ENCODE measurements at places on chromosomes 4 and X. TPM values are rescaled to one million over a fixed set of nuclear protein-coding genes. Genes with fewer than 3 reads are reported as not detected.

DNA sequence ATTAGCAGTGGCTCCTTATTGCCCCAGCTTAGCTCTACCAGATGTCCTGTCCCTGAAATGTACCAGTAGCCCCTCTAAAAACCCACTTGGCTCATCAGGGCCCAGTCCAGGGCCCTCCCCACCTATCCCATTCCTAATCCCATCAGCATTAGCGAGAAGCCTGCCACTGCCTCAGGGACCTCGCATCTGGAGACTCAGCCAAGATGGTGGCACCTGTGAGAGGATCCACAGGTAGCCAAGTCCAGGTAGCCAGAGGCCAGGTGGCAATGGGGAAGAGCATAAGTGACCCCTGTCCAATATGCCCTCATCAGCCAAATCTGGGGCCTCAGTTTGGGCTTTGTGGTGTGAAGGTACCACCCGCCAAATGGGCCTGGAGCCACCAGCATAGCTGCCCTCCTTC is 97.7 kb downstream of the MAMLD1 start:
- DNase-seq, result no peak

DNA sequence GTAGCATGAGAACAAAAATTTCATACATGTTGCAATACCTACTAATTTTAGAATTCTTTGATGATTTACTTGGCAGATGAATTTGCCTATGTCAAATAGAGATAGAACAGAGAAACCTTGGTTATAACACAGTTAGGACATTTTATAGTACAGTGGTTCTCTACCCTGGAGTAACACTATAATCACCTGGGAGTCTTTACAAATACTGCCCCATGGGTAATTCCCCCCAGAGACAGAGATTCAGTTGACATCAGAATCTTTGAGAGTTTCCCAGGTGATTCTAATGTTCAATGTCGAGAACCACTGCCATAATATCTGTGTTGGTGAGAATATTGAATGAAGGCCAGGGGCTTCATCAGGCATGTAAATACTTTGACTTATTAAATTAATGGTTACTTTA is 401.3 kb upstream of the NDST4 start:
- no peak for DNase-seq

DNA sequence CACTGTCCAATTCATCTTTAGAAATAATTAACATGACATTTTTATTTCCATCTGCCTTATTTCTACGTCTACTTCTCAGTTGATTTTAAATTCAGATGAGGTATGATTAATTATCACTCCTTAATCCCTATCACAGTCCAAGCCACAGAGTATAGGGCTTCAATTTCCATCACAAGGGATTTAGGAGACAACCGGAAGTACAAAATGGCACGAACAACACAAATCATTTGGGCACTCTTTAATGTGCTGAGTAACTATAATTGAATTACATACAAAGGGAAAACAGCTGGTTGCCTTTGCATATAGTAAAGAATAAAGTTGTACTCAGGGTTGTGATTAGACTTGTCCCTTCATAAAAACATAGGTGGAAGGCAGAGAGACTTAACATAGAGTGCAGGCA is 290.4 kb upstream of the MAGEB16 start:
- DNase-seq, result no peak

DNA sequence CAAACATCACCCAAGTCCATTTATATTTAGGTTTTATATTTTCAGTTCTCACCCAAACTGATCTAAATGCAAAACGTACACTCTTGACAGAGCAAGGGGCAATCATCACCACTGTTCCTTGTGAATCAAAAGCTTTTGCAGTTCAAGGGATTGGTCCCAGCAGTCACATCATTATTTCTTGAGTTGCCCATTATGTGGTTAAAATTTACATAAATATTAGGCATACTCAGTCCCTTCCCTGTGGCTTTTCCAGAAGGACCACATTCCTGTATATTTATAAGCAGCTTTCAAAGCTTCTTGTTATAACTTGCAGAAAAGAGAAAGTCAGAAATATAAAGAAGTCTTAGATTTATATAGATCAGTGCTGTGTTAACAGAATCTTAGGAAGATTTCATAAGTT is 224.4 kb downstream of the CLCN4 start:
- DNase-seq, result no peak

DNA sequence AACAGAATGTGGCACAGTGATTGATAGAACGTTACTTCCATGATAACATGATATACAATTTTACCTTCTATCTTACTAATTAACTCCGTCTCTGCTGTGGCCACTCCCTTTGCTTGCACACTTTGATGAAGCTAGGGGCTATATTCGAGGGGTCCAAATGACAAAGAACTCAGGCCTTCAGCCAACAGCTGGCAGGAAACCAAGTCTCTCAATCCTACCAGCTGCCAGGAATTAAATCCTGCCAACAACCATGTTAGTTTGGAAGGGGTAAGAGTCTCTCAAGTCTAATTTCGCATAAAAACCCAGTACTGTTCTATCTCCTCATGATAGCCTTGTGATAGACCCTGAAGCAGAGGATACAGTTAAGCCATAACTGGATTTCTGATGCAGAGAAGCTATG is 1122.9 kb upstream of the PCDH10 start:
- DNase-seq, result no peak

GRCh38 chr4:76811604-76812412 is 86.1 kb downstream of the SOWAHB start:
- no peak for DNase-seq

DNA sequence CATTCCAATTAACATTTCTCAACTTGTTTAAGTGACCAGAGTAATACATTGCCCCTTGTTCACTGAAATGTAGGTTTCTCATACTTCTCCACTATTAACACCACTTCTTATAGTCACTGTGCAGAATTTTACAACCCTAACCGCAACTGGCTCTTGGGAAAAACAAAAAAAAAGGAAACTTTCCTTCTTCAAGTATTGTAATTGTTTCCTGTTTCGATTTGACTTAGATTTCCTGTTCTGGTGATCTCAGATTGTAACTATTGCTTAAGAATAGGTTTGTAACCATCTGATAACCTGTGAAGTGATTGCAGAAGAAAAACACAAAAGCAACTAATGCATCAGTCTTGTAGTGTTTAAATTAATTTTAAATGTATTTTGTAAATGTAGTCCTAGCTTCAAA is 594.7 kb upstream of the GALNT7 start:
- no peak for DNase-seq

DNA sequence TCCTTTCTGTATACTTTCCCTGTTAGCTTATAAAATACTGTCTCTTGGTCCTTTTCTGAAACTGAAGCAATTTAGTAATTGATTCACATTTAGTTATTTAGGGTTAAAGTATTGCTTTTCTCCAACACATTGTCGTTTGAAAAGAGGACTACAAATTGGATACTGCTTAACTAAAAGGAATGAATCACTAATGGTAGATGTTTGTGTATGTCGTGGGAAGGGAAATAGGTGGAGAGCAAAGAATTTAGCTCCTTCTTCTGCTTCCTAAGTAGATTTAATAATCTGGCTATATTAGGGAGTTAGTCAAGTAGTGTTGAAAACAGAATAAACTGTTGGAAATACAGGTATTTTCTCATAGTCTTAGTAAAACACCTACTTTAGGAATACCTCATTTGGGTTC is 27.9 kb downstream of the SLAIN2 start:
- DNase-seq, result no peak

DNA sequence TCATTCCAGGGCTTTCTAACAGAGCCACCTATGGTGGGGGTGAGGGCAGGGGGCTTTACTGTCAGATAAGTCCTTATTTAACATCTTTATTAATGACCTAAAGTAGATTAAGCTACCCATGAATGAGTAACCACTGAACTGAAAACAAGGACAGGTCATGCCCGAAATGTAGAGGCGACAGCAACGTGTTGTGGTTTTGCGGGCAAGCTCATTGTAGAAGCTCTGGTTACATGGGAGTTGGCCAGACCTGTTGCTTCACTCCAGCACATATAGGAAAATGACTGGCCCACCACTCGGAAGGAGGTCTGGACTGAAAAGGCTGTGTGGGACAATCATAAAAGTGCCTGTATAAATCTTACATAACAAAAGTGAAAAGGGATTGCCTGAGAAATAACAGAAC is 109.6 kb upstream of the NDP start:
- DNase-seq, result no peak

GRCh38 chr4:178553201-178553600 is 1111.0 kb upstream of the AGA start:
- DNase-seq, result no peak

DNA sequence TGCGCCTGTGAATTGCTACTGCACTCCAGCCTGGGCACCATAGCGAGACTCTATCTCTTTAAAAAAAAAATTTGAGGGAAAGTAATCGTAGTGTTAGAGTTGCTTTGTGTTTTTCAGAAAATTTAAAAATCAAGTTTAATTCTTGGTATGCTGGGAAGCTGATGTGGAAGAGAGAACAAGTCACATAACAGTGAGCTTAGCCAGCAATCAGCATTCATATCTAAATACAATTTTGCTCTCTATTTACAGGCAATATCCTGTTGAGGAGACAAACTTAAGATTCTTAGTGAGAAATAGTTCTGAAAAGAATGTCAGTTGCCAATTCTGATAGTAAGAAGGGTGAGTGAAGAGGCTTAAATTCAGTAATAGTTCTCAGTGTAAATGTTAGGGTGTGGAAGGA is 9.6 kb upstream of the NDUFC1 start:
- no peak for DNase-seq

GRCh38 chrX:2732076-2732475 is 19.8 kb upstream of the XG start:
- DNase-seq, result no peak

GRCh38 chrX:4830880-4831557 is 1117.6 kb upstream of the PRKX start:
- DNase-seq, result peak; percentile 28

GRCh38 chrX:93169771-93170170 is 503.6 kb downstream of the NAP1L3 start:
- DNase-seq, result no peak

GRCh38 chr4:140103676-140104075 is 50.3 kb downstream of the MAML3 start:
- DNase-seq, result no peak

DNA sequence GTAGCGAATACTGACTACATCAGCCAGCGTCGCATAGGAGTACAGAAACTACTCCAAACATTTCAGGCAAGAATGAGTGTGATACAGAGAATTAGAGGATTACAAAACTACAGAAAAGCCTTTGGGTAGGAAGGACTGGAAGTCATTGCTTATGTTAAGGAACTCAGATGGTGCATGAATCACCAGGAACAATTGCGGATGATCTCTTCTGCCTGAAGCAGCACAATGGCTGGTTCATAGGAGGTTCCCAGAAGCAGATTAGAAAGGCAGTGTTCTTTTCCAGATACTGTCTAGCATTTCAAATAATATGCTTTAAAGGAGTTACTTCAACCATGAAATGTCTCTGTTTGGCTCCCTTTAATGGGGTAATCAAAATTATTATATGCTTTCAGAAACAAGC is 42.5 kb upstream of the MAP9 start:
- DNase-seq, result no peak

- DNase-seq, result no peak
Observed at GRCh38 chr4:88616275-88617150, 24.2 kb downstream of the HERC3 start.

DNA sequence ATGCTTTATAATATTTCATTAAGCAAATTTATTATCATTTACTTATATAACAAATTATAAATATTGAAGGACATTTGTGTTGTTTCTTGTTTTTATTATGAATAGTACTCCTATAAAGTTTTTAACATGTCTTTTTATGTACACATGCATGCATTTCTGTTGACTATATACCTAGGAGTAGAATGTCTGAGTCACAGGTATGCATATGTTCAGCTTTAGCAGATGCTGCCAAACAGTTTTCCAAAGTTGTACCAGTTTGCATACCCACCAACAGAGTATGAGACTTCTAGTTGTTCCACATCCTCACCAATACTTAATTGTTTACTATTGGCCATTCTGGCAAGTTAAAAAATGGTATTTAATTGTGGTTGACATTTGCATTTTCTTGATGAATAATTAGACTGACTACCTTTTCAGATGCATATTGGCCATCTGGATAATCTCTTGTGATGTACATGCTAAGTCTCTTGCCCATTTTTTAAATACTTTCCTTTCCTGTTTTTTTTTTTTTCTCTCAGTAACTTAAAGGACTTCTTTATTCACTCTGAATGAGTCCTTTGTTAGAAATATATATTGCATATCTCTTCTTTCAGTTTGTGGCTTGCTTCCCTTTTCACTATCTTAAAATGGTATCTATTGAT is 132.2 kb upstream of the TRIM2 start:
- no peak for DNase-seq

DNA sequence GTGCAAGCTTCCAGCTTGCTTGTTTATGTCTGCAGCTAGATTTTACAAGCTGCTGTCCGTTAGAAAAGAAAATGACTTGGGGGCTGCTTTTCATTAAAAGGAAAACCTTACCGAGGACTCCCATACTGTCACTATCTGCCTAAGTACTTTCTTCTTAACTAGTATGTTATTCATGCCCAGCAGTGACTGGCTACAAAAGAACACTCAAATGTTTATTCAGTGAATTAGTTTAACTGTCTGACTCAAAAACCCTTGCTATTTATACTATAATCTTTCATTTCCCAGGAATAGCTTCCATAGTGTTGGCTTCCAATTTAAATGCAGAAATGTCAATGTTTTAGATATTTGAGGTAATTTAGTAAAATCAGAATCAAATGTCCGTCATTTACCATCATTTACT is 164.9 kb downstream of the DTHD1 start:
- no peak for DNase-seq

DNA sequence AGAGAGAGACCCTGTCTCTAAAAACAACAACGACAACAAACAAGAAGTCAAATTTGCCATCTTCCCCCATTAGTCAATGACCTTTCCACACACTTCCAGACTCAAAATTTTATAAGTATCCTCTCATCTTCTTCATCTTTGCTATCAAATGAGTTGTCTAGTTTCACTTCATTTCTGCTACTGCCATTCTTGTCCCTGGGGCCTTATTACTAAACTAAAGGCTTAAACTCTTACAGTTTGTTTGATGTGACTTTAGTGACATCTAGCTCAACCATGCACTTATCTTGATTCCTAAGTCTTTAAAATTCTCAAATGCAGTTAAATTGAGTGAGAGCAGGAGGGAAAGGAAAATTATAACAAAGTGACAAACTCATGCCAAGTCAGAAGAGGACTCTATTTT is 271.8 kb upstream of the GK2 start:
- DNase-seq, result no peak

DNA sequence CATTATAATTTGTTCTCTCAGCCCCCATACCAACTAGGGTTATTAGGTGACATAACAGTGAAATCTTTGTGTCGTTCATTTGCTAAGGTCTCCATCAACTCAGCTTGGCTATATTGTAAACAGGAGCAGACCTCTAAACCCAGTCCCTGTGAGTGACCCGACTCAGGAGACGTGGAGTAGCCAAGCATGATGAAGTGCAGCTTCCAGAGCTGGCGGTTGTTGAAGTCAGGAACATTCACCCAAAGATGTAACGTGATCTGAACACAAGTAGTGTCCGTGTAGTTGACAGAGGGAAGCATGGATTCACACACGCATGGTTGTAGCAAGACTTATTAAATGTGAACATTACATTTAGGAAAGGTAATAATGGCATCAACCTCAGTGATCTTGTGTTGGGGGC is 102.3 kb downstream of the FAM193A start:
- no peak for DNase-seq

The PAGE1 gene
- not detected for total RNA-seq

The SMIM10L2A gene
- 2.3 TPM for total RNA-seq

The GAGE13 gene
- total RNA-seq, result not detected

The HAND2 gene
- total RNA-seq, result 6.7 TPM

The DCAF4L1 gene
- total RNA-seq, result 0.09 TPM

The THAP9 gene
- 2.8 TPM for total RNA-seq

The DRP2 gene
- total RNA-seq, result not detected

The LONRF3 gene
- 3.5 TPM for total RNA-seq

The BGN gene
- total RNA-seq, result 20.6 TPM

The ALAS2 gene
- 0.32 TPM for total RNA-seq
